ENCODE measurements at places on chromosomes 2 and 18.

DNA sequence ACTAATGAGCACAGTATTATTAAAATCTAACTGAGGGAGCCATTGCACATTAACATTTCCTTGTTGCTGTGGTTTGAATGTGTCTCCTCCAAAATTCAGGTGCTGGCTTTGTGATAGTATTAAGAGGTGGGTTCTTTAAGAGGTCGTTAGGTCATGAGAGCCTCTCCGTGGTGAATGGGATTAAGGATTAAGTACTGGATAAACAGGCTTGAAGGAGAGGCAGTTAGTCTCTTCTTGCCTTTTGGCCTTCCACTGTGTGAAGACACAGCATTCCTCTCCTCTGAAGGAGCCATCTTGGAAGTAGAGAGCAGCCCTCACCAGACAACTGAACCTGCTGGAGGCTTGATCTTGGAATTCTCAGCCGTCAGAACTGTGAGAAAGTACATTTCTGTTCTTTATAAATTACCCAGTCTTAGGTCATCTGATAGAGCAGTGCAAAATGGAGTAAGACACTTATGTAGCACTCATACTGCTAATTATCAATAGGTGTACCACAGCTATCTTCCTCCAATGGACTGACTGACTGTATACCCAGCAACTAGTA lies 182.7 kb downstream of the MYO3B start:
- ATAC-seq: no peak

DNA sequence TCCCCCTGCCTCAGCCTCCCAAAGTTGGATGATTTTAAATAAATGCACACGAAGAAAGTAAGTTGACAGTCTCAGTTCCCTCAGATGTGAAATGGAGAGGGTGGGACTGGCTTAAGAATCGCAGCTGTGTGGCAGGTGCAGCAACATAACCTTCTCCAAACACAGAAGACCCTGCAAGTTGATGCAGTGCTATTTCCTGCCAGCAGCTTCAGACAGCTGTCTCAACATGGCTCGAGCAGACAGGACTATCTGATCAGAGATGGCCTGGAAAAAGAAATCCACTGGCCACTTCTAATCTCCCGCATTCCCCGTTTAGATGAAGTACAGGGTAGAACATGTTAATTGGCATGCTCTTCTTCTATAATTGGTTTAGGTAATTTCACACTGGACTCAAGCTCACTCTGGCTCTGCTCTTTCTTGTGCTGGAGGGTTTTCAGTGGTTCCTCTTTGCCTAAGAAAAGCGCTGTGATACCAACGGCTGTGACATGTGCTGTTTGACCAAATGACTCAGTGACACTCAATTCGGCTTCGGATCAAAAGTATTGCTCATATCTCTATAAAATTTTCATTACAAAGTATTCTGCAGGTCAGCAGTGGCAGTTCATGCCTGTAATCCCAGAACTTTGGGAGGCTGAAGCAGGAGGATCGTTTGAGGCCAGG lies 40.2 kb downstream of the MYOM1 start:
- ATAC-seq: no peak

DNA sequence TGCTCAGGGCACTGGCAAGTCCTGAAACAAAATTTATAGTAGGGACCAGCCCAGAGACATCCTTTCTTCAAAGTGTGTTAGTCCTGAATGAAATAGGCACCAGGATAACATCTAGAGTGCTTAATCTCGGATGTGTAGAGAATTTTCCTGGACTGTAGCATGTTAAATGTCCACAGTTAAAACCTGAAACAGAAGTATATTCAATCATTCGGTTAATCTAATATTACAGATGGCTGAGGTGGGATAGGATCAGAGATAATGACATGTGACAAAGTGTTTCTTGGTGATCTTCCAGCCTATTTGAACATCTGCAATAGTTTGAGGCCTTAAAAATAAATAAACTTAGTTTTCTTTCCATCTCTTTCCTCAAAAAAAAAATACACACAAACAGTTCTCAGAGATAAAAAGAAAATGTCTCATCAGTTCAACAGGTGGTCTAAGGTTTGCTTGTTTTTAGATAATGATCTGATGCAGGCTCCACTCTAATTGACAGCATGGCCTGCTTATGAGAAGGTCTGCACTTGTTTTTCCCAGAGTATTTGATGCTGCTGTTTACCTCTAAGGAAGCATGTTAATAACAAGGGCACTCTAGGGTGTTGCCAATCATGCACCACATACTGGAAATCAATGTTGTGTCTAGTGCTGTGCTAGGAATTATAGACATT lies 25.9 kb downstream of the CNTNAP5 start:
- no peak for ATAC-seq

GRCh38 chr2:160076914-160077313 lies 14.5 kb upstream of the PLA2R1 start:
- ATAC-seq: no peak

DNA sequence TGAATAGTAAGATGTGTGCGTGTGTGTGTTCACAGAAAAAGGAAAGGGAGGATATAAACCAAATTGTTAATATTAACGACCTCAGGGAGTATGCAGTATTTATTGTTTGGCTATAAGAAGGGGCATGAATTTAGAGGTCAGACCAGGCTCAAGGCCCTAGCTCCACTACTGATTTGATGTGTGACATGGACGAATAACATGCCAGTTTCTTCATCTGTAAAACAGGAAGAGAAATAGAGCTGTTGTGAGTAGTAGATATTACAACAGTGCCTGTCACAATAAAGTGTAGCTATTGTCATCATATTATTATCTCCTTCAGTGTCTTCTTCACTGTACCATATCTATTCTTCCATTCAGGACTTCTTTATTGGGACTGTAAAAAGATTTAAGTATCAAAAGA lies 4.1 kb upstream of the MAT2A start:
- ATAC-seq: no peak

DNA sequence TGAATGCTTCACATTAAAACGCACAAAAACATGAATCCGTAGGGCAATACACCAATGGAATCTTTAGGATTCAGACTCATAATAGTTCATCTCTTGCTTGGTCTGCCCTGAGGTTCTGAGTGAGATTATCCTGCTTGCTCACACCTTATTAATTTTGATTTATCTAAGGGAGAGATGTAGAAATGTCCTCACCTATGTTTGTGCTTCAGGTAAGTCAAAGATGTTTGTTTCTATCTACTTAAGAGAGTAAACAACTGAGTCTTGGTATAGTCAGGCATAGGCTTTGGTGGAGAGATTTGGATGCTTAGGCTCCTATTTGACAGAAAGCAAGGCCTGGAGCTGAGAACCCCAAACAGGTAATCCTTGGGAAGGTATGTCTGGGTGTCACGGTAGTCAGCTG lies 231.0 kb upstream of the TNP1 start:
- no peak for ATAC-seq

DNA sequence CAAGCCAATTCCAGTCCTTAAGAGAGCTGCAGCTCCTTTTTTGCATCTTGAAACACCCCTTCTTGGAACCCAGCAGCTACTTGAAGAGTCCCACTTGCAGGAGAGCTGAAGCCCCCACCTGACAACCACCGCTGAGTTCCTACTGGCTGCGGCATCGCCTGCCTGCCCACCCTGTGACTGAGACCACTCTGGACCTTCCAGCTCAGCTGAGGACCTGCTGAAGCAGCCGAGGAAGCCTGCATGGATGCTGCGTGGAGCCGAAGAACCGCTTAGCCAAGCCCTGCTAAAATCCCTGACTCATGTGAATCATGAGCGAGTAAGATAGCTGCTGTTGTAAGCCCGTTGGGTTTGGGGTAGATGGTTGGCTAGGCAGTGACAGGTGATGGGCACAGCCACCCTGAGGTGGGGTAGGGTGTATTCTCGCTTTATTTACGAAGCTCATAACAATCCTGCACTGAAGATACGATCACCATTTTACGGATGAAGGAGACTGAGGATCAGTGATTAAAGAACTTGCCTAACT lies 78.4 kb downstream of the INHBB start:
- ATAC-seq: no peak

DNA sequence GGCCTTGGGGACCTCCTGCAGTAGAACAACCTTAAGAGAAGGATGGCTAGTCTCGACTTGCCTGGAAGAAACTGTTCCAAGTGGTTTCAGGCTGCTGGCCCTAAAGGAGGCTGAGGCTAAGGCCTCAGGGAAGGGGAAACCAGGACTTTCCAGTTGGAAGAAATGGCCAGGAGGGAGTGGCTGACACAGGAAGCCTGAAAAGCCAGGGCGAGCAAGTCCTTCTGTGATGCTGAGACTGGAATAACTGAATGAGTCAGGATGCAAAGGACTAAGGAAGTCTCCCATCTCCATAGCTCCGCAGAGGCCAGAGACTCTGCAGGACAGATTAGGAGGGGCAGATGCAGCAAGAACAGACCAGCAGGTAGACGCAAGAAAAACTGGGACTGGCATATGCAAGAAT lies 7.4 kb downstream of the HTRA2 start:
- ATAC-seq: no peak

- no peak for ATAC-seq
These were observed 184.9 kb upstream of the DTNA start for GRCh38 chr18:34525244-34525643.

GRCh38 chr2:67321588-67321903 lies 75.6 kb upstream of the ETAA1 start:
- ATAC-seq: no peak

- no peak for ATAC-seq
These were observed 19.1 kb upstream of the VIT start for GRCh38 chr2:36677386-36677785.

- no peak for ATAC-seq
These were observed 91.4 kb downstream of the OSBPL1A start for GRCh38 chr18:24306201-24306600.

- ATAC-seq: no peak
These were observed 81.9 kb downstream of the SLC4A3 start for GRCh38 chr2:219709331-219709761.

GRCh38 chr2:27431395-27431794 lies 3.0 kb downstream of the NRBP1 start:
- peak; percentile 25 for ATAC-seq

GRCh38 chr2:233593201-233593600 lies 24.2 kb upstream of the UGT1A8 start:
- no peak for ATAC-seq

DNA sequence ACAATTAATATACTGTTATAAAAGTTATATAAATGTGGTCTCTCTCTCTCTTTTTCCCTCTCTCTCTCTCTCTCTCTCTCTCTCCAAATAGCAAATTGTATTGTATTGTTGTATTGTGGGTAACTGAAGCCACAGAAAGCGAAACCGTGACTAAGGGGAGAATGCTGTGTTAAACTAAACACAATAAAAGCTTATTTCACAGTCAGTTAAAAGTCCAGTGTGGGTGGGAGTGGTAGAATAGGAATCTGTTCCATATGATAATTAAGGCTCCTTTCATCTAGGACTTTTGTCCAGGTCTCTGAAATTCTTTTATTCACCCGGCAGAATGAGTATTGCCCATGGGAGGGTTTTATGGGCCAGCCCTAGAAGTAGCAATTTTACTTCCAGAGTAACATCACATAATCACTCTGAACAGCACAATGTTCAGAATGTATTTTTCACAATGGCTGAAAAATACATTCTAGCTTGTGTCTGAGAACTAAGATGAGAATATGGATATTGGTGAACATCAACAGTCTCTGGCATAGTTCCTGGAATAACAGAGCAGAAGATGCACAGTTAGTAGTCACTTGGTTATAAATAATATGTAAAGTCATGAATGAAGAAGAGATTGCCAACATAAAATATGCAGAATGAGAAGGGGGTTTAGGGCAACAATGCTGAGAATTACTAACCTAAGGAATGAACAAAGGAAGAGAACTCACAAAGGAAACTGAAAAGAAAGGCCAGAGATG lies 399.1 kb downstream of the PLCL1 start:
- no peak for ATAC-seq

DNA sequence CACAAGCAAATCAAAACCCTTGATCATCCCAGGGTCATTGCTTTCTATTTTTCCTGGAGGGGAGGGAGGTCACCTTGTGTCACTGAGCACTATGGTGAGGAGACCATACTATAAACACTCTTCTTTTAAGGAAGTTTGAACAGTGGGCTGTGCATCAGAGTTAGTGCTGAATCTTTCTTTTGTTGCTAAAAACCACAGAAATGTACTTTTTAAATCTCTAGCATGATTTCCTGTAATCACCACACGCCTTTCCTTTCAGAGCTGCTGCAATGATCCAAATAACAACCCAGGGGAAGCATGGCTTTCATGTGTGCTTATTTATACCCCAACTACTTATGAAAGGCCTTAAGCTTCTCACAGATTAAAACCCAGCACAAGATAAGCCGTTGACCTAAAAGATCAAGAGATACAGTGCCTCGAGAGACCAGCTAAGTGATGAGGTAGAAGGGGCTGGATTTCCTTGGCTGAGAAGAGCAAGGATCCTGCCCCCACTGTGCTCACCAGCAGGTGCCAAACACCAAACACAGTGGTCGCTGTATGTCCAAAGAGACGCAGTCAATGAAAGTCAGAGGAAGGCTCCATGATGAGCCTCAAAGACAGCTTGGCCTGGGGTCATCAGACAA lies 34.7 kb downstream of the TRABD2A start:
- ATAC-seq: peak; percentile 73

DNA sequence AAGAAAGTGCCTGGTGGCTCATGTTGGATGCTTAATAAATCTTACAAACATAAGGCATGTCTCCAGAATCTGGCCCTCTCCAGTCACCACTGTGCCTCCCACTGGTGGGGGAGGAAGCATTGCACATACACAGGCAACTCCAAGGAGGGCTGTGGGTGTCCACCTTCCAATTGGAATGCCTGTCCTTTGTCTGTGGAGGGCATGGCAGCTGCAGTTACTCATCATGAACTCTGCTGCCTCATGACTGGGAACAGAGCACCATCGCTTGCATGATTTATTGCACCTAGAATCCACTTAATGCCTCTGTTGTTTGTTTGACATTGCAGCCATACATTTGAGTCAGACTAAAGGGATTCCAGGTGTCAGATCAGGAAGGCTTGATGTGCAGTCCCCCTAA lies 278.9 kb downstream of the PRKCE start:
- ATAC-seq: no peak

All from activated CD4-positive, CD25-positive, alpha-beta regulatory T cell treated with anti-CD3 and anti-CD28 coated beads, Interleukin-2, amount 50 U/mL, for 24 hours (primary cell).